ENCODE measurements at places on chromosomes 4 and X.

- no peak for DNase-seq
These were observed 721 bp upstream of the MAOA start for GRCh38 chrX:43655151-43656004.

DNA sequence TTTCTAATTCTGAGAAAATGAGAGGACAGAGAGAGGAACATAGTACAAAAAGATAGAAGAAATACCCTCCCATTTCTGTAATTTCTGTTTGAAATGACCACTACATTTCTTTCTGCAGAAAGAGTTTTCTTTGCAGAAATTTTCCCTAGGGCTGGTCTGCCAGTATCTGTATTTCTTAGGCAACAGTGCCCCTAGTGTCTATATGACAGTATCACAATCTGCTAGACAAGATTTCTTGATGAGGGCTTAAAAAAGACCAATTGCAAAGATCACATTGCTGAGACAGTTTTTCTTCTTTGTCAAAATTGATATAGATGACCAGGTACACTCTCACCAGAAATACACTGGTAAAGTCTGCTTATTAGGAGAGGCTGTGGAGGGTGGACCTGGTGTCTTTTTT, 81.0 kb upstream of the ZDHHC15 start:
- DNase-seq, result no peak

DNA sequence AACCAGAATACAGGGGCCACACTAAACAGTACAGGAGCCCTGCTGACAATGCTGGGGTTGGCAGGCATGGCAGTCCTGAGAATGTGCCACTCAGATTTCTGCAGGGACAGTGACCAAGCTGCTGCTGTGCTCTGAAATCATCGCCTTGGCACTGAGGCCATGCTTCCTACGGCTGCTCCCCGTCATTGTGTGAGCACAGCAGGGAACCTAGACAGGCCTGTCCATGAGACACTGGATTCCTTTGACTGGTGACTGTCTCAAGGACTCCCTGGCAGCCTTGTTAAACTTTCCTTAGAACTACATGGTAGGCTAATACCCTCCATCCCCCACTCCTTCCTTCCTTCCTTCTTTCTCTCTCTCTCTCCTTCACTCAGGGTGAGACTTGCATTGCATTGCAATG, 111.4 kb downstream of the LUZP4 start:
- DNase-seq, result no peak

DNA sequence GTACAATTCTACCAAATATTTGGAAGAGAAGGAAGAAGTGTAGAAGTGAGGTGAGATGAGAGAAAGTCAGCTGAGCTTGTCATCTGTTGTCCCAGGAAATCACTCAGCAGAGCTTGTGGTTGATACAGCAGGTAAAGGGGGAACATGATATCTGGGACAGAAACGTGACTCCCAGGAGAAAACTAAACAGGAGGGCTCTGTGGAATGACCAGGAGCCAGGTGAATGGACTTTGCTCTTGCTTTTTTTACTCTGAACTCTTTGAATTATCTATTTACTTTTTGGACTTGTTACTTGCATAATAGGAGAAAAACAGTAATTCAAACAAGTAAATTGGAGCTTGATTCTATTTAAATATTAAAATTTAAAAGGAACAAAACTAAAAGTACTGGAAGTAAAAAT, 555.6 kb upstream of the FRG1 start:
- no peak for DNase-seq

DNA sequence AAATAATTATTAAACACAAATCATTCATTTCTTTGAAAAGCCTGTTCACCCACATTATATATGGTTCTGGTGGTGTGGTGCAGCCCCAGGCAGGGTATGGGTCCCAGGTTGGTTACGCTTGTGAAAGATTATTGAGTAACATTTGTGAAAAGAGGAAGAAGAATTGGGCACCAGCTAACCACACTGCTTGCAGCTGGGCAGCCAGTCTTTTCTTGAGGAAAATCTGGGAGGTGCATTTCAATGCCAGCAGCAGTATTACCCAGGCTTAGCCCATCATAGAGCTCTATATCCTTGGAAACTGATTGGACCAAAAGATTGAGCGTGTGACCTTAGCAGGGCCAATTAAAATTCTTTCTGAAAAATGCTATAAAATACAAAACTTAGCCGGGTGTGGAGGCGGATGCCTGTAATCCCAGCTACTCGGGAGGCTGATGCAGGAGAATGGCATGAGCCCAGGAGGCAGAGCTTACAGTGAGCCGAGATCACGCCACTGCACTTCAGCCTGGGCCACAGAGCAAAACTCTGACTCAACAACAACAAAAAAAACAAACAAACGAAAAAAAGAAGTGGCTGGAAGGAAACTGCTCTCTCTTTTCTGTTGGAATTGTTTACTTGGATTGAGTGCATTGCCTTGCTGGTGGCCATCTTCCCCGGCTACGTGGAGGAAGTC, 9.7 kb upstream of the PLAC8 start:
- DNase-seq, result no peak

DNA sequence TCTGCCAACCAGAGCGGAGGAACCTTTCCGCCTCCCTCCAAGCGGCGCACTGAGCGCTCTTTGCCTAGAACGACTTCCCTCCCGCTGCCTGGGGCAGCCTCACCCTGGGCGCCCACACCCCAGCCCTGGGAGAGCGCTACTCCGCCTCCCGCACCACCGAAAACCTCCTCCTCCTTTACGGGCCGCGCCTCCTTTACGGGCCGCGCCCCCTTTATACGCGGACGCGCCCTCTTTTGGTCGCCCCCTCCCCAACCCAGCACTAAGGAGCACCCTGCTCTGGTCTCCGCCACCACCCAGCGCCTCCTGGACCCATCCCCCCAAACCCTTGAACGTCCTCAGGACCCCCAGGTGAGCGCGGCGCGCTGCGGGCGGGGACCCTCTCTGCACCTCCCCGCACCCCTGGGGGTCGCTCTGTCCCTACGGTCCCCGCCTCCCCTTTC, 586 bp upstream of the NSG1 start:
- DNase-seq, result no peak

GRCh38 chr4:94561249-94562024, 109.7 kb downstream of the PDLIM5 start:
- no peak for DNase-seq
